ENCODE measurements at places on chromosomes 5 and 9.

DNA sequence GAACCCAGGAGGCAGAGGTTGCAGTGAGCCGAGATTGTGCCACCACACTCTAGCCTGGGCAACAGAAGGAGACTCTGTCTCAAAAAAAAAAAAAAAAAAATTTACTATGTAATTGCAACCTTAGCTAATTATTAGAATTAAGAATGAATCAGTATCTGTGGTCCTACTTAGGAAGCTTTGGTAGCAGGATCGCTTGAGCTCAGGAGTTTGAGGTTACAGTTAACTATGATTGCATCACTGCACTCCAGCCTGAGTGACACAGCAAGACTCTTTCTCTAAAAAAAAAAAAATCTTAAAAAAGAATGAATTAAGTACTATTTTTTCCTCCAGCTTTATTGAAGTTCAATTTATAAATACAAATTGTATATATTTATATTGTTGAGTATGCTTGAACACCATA lies 16.7 kb downstream of the NDUFAF2 start:
- peaks cover 8% of the 10 kb centered on the region for H3K4me1 ChIP-seq
- H3K4me3 ChIP-seq: no peak overlapping the region
- H3K27ac ChIP-seq: no peak overlapping the region
- H3K36me3 ChIP-seq: no peaks in the 10 kb centered on the region
- H3K27me3 ChIP-seq: no peaks in the 10 kb centered on the region

GRCh38 chr9:38680837-38681445 lies 39.0 kb downstream of the FAM240B start:
- H3K27me3 ChIP-seq: no peaks in the 10 kb centered on the region
- H3K4me1 ChIP-seq: no peaks in the 10 kb centered on the region
- no peak overlapping the region for H3K4me3 ChIP-seq
- no peak overlapping the region for H3K27ac ChIP-seq
- no peaks in the 10 kb centered on the region for H3K36me3 ChIP-seq

- H3K27ac ChIP-seq: no peak overlapping the region
- no peak overlapping the region for H3K4me3 ChIP-seq
- no peak for DNase-seq
Observed at GRCh38 chr5:1002836-1003235, 5.8 kb upstream of the NKD2 start.

GRCh38 chr9:99002706-99003105 lies 59.0 kb downstream of the COL15A1 start:
- H3K36me3 ChIP-seq: no peaks in the 10 kb centered on the region
- no peaks in the 10 kb centered on the region for H3K27me3 ChIP-seq
- no peak overlapping the region for H3K4me3 ChIP-seq
- DNase-seq: no peak

DNA sequence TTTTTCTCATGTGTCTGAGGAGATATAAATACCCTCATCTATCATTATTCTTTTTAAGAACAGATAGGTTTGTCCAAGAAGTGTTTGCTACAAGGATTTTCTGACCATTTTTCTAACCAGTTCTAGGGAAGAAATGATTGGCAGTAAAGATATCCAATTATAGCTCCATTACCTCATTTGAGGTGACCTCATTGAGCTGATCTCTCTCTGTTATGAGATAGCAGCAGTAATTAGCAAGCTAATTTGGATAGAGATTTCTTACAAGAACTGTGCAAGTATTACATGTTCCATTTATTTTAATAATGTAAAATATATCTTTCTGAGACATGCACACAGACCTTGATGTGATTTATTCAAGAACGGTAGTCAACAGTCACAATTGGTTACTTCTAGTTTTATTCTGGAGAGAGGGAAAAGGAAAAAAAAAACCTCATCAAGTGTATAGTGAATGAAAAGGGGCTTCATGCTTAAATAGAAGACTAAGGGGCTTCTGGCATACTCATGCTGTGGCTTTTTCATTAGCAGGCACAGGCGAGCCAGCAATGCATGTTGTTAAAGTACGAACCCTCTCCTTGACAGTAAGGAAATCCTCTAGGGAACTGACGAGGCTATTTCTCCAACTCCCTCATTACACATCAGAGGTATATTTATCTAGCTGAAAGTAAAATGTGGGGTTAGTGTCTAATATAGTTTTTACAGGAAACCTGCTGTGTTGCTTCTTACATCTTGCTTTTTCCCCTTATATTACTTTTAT lies 127.3 kb downstream of the NUDT12 start:
- no peak overlapping the region for H3K27ac ChIP-seq
- H3K4me1 ChIP-seq: no peaks in the 10 kb centered on the region
- no peaks in the 10 kb centered on the region for H3K36me3 ChIP-seq
- no peak for DNase-seq

GRCh38 chr5:16777432-16777831 lies 158.7 kb downstream of the MYO10 start:
- no peaks in the 10 kb centered on the region for H3K36me3 ChIP-seq
- H3K27me3 ChIP-seq: no peaks in the 10 kb centered on the region
- H3K4me3 ChIP-seq: no peak overlapping the region
- no peaks in the 10 kb centered on the region for H3K4me1 ChIP-seq
- DNase-seq: no peak

DNA sequence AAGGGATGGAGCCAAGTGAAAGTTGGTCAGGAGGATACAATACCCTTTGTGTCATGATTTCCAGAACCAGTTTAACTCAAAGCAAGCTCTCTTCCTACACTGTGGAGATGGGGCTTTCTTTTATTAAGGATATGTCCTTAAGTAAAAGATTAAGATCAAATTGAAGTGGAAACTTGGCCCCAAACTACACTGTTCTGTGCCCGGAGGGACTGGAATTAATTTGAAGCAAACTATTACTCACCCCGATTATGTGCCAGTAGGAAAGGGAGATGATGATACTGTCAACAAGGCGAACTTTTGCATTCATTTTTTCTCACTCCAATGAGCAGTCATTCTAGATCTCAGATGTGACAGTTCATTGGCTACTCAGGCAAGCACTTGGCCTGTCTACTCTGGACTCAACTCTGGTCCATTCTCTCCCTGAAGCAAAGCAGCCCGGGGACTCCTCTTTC lies 186.7 kb downstream of the NTRK2 start:
- no peak overlapping the region for H3K4me3 ChIP-seq
- no peaks in the 10 kb centered on the region for H3K4me1 ChIP-seq
- DNase-seq: no peak
- H3K27ac ChIP-seq: no peak overlapping the region

DNA sequence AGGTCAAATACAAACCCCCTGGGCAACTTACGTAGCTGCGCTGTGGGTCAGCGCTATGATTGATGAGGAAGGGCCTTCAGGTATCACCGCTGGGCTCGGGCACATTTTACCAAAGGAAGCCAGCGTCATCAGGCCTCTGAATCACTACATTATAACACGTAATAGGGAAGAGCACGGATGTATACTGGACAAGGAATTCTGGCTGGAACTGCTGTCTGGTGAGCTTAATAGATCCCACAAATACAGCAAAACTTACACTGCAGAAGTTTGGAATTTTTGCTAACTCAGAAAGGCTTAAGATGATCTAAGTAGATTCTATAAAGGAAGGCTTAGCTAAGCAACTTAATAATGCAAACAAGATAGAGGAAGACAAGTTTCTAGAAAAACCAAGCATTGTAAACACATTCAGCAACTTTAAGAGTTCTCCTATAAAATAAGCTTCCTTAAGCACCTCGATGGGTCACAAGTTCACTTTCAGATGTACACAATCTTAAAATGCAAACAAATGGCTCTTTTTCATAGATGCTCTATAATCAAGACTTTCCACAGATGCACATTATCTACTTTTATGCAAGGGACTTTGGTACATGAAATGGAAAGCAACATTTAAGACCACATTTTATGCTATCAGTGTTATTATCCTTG lies 360.1 kb upstream of the PANK3 start:
- H3K4me3 ChIP-seq: no peak overlapping the region
- H3K27me3 ChIP-seq: no peaks in the 10 kb centered on the region
- H3K27ac ChIP-seq: no peak overlapping the region
- no peaks in the 10 kb centered on the region for H3K4me1 ChIP-seq
- no peak for DNase-seq
- H3K36me3 ChIP-seq: no peaks in the 10 kb centered on the region

DNA sequence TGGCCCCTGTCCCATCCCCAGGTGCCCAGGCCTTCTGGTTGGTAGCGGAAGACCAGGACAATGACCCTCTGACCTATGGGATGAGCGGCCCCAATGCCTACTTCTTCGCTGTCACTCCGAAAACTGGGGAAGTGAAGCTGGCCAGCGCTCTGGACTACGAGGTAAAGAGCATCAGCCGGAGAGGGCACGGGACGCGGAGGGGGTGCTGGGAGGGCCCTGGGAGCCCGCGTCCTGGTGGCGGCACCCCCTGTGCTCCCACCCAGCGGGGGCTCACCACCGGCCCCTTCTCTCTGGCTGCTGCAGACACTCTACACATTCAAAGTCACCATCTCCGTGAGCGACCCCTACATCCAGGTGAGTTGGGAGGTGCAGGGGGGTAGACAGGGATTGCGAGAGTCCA lies 19.5 kb downstream of the CDHR2 start:
- H3K4me3 ChIP-seq: no peak overlapping the region
- no peaks in the 10 kb centered on the region for H3K4me1 ChIP-seq
- H3K27ac ChIP-seq: no peak overlapping the region
- no peak for DNase-seq
- no peaks in the 10 kb centered on the region for H3K36me3 ChIP-seq

GRCh38 chr5:19616701-19617215 lies 371.2 kb downstream of the CDH18 start:
- no peaks in the 10 kb centered on the region for H3K36me3 ChIP-seq
- H3K4me1 ChIP-seq: no peaks in the 10 kb centered on the region
- no peaks in the 10 kb centered on the region for H3K27me3 ChIP-seq

DNA sequence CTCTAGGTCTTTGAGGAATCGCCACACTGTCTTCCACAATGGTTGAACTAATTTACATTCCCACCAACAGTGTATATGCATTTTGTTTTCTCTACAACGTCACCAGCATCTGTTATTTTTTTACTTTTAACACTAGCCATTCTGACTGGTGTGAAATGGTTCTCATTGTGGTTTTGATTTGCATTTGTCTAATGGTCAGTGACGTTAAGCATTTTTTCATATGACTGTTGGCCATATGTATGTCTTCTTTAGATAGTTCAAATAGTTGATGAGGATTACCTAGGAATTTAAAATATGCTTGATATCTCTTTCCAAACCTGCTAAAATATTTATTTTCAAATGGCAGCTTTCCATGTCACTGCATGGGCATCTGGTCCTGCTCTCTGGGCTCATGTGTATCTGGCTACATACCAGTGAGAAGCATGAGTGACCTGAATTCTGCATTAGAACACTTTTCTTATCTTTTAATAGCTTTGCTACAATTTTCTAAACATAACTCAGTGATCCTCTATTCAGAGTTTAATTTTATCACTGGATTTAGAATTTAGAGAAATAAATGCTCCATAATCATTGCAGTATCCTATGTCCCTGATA lies 95.8 kb upstream of the ADAMTS16 start:
- H3K27ac ChIP-seq: no peak overlapping the region
- no peak for DNase-seq
- no peaks in the 10 kb centered on the region for H3K4me1 ChIP-seq
- H3K27me3 ChIP-seq: no peaks in the 10 kb centered on the region

DNA sequence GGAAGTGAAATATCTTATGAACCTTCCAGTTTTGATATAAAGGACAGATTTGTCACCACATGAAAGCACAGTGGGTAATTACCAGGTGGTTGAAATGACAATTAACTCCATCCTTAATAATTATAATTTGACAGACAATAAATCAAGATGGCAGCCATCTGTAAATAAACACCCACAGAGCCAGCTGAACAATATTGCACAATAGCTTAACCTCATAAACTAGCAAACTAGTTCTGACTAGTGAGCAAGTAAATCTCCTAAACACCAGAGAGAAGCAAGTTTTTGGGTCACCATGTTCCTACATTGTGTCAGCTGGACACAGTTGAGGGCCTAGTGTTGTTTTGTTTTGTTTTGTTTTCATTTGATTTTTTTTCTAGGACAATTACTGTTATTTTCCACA lies 577.4 kb downstream of the ACTL7B start:
- no peaks in the 10 kb centered on the region for H3K27me3 ChIP-seq
- H3K4me1 ChIP-seq: no peaks in the 10 kb centered on the region
- H3K36me3 ChIP-seq: no peaks in the 10 kb centered on the region
- H3K4me3 ChIP-seq: no peak overlapping the region
- no peak for DNase-seq

DNA sequence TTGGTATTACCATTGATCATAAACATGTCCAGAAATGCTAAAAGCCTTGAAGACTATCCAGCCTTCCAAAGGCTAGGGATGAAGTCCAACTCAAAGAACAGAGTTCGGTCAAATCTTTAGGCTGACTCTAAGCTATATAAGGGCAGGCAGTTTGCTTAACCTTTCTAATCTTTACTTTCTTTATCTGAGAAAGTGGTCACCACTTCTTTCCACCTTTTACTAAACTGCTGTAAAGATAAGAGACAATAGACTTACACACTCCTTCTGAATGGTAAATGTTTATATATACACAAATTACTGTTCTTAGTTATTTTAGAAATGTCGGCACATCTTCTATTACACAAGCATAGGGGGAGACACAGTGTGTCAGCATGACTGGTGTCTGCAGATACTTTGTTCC lies 100.4 kb downstream of the NREP start:
- H3K4me1 ChIP-seq: no peaks in the 10 kb centered on the region
- no peak for DNase-seq
- H3K4me3 ChIP-seq: no peak overlapping the region
- H3K27me3 ChIP-seq: no peaks in the 10 kb centered on the region
- H3K36me3 ChIP-seq: no peaks in the 10 kb centered on the region

- no peak overlapping the region for H3K4me3 ChIP-seq
- DNase-seq: no peak
- H3K27me3 ChIP-seq: no peaks in the 10 kb centered on the region
- no peaks in the 10 kb centered on the region for H3K4me1 ChIP-seq
- H3K27ac ChIP-seq: no peak overlapping the region
Observed at GRCh38 chr5:9332026-9332425, 213.8 kb downstream of the SEMA5A start.

DNA sequence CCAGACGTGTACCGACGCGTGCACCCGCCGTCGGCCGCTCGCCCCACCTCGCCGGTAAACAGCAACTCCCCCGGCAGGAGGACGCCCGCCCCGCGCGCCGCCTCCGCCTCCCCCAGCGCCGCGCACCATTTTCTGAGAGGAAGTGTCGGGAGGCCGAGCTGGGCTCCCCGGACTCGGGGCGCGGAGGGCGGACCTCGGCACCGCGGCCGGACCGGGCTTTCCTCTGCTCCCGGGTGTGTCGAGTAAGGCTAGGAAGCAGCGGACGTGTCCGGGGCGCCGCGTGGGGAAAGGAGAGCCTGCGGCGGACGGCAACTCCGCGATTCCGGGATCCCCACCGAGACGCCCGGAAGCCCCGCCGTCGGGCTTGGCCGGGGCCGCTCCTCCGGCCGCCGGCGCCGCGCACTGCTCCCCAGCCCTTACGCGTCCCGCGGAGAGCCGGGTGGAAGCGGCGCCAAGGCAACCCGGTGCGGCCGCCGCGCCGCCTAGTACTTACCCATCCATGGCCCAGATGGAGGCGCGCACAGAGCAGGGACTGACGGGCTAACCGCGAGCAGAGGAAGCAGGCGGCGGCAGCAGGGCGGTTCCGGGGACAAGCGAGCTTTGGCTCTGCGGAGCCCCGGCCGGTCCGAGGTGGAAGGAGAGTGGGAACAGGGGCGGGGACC lies at the start of gene PTBP3:
PTBP3 (minus strand) TSS at position 643 of the 662 bp plus-strand sequence. CDS start 35,754 bp downstream, outside the sequence.
- H3K36me3 ChIP-seq: no peaks in the 10 kb centered on the region
- DNase-seq: peak; percentile 79
- H3K4me3 ChIP-seq: peak within 1 kb of the TSS; percentile 81
- H3K4me1 ChIP-seq: peaks cover 48% of the 10 kb centered on the region
- H3K27ac ChIP-seq: peak within 1 kb of the TSS; percentile 92
- H3K27me3 ChIP-seq: no peaks in the 10 kb centered on the region

GRCh38 chr9:129696944-129697655 lies 31.7 kb downstream of the PRRX2 start:
- DNase-seq: no peak
- no peak overlapping the region for H3K4me3 ChIP-seq
- H3K4me1 ChIP-seq: no peaks in the 10 kb centered on the region
- no peak overlapping the region for H3K27ac ChIP-seq

All from CD4-positive, alpha-beta memory T cell (primary cell).